ENCODE measurements at places on chromosomes 2 and 18.
A peak's percentile ranks its signal among the peaks of the same experiment; 100 is the strongest.

DNA sequence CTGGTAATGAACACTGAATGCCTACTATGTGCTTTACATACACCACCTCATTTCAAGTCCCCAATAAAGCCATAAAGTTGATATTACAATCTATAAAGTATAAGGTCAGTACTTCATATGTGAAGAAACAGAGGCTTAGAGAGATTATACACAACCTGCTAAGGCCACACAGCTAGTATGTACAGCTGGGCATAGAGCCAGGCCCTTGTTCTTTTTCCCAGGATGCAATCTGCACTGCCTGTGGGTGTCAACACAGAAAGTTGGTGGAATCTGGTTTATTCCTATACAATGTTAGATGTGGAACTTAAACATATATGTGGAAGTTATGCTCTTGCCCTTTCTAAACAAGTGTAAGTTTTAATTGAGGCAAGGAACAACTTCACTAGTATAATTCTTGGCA lies 32.8 kb downstream of the INSIG2 start:
- no peak for DNase-seq

- no peak for DNase-seq
Observed at GRCh38 chr18:23121133-23121532, 14.2 kb upstream of the CABLES1 start.

DNA sequence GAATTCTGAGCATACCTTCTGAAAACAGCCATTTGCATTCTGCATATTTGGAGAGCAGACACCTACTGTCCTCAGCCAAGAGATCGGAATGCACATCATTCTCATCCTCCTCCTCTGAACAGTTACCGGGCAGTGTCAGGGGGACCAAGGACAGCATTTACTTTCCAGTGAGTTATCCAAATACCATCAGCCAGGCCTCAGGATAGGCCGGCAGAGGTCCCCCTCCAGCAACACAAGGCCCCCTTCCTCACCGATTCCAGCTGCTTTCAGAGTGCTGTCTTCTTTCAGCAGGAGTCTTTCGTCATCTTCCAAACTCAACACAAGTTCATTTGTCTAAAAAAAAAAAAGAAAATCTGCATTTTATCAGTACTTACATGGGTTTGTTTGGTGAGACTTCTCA lies 55.3 kb downstream of the C2orf76 start:
- no peak for DNase-seq

DNA sequence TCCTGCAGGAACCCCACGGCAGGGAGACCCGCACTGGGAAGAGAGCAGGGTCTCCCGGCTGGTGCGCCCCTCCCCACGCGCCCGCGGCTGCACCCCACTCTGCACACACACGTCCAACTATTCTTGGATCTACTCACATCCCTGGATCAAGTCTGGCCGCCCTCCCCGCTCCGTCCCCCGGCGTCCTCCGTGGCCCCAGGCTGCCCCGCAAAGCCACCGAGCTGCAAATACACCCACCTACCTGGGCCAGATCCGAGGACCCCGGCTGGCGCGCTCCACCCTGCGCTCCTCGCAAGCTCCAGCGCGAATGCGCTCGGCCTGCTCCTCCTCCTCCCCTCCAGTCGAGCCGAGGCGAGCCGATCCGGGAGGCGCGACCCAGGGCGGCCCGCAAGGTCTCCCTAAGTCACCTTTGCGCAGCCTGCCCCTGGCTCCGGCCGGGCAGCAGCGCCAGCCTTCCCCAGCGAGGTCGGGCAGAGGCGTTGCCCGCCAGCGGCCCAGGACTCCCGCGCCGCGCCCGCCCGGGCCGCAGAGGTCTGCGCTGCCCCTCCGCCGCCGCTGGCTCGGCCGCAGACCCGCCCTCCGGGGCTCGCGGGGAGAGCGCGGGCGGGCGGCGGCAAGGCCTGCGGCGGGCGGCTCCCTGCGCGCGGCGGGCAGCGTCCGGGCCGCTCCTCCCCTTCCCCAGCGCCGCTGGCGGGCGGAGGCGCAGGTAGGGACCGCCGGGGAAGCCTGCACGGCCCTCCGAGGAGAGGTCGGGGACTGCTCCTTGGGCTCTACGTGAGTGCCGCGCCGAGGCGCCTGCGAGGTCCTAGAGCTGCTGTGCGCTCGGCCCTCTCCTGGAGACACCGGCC lies 126.0 kb downstream of the OSBPL1A start:
- peak; percentile 29 for DNase-seq

- no peak for DNase-seq
Observed at GRCh38 chr2:77552956-77553355, 30.8 kb upstream of the LRRTM4 start.

All from GM06990 (cell line).